ENCODE measurements at places on chromosomes 12 and 14.

DNA sequence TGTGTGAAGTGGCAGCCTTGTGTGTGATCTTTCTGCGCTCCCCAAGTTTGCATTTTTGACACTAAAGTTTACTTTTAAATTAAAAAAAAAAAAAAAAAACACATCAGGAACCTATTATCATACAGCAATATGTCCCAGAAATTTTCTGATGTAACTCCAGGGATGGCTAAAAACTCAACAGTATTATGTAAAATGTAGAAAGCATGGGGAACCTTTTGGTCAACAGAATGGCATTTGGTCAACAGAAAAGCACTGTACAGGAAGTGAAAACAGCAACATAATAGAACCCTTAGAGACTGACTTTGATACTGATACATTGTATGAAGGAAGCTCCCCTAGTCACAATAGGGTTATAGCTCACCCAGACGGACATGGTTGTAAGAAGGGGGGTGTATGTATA is 224.3 kb downstream of the ITPR2 start:
- peaks cover 19% of the 10 kb centered on the region for H3K36me3 ChIP-seq
- no peak overlapping the region for H3K4me3 ChIP-seq
- no peaks in the 10 kb centered on the region for H3K27me3 ChIP-seq
- H3K27ac ChIP-seq: no peak overlapping the region
- no peak for DNase-seq

DNA sequence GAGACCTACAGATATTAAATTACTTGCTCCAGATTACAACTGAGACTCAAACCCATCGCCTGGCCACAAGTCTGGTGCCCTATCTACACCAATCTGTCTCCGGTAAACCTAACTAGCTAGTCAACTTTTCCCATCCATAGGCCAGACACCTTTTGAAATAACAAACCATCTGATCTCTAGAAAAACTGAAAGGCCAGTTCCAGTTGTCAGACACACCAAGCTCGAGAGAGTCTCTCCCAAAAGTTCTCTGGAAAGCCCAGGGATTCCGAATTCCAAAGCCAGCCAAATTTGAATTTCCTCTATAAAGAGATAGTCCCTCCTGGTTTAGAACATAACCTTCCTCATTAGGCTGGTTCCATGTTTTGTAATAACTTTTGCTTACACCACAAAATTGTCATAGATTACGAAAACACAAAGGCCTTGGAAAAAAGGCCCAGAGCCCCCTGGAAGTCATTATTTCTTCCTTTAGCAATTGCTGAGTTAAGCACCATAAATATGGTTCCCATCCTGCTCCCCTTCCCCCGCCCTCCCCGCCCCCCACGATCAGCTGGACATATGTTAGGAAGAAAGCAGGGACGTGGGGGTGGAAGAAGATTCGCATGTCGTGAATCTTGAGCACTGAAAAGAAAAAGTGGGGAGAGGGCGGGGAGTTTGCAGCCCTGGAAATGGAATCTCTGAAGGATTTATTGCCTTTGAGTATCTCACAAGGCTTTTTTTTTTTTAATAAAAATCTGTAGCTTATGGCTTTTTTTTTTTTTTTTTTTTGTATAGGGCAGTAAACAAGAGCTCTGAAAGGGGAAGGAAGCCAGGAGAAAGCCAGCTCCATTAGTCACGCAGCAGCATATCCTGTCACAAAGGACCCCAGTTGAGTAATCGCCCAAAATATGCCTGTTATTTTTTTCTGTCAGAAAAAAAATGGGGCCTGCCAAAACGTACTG is 110.4 kb downstream of the ZFP36L1 start:
- H3K4me1 ChIP-seq: peaks cover 53% of the 10 kb centered on the region
- H3K4me3 ChIP-seq: peak overlapping the region; percentile 27
- peak overlapping the region; percentile 36 for H3K27ac ChIP-seq
- H3K36me3 ChIP-seq: no peaks in the 10 kb centered on the region
- H3K27me3 ChIP-seq: peaks cover 2% of the 10 kb centered on the region

GRCh38 chr14:39781466-39781865 is 349.2 kb upstream of the FBXO33 start:
- no peaks in the 10 kb centered on the region for H3K36me3 ChIP-seq
- no peaks in the 10 kb centered on the region for H3K27me3 ChIP-seq
- no peak overlapping the region for H3K4me3 ChIP-seq
- H3K4me1 ChIP-seq: no peaks in the 10 kb centered on the region
- H3K27ac ChIP-seq: no peak overlapping the region

DNA sequence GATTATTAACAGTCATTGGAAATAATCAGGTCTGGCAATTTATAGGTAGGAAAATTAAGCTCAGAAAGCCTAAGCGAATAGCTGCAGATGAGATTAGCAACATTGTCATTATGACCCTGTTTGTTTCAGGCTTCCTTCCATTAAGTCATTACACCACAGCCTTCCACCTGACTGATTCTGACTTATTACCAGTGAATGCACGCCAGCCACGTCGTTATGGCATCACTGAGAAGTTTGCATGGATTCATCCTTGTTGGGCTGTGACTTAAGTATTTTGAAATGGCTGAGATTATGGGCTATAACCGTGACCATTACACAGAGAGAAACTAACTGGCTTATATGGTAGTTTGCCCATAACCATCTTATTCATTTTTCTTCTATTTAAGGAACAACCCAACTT is 18.6 kb downstream of the RASSF8 start:
- no peak overlapping the region for H3K4me3 ChIP-seq
- no peak for DNase-seq
- H3K4me1 ChIP-seq: no peaks in the 10 kb centered on the region
- no peak overlapping the region for H3K27ac ChIP-seq
- no peaks in the 10 kb centered on the region for H3K36me3 ChIP-seq
- H3K27me3 ChIP-seq: peaks cover 3% of the 10 kb centered on the region

GRCh38 chr14:96925422-96925821 is 128.2 kb downstream of the VRK1 start:
- no peak overlapping the region for H3K4me3 ChIP-seq
- peaks cover 5% of the 10 kb centered on the region for H3K36me3 ChIP-seq
- H3K27ac ChIP-seq: no peak overlapping the region
- H3K4me1 ChIP-seq: no peaks in the 10 kb centered on the region

DNA sequence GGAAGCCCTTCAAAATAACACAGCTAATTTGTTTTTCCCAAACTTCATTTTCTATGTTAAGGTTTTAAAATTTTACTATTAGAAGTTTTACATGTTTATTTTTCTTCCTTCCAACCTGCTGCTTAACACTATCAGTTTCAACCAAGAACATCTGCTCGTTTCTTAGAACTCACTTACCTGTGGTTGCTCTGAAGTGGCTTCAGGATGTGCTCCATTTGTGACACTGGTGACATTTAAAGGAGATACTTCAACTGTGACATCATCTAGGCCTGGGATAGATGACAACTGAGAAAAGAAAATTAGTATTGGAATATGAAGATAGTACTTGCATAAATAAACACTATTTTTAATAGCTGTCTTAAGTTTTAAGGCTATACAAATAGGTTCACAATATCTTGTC is 17.9 kb downstream of the WASHC3 start:
- no peak overlapping the region for H3K4me3 ChIP-seq
- H3K36me3 ChIP-seq: peaks cover 8% of the 10 kb centered on the region
- H3K27ac ChIP-seq: peak overlapping the region; percentile 24
- DNase-seq: no peak
- peaks cover 6% of the 10 kb centered on the region for H3K4me1 ChIP-seq

GRCh38 chr14:51041883-51042282 is 53.0 kb downstream of the TRIM9 start:
- H3K4me3 ChIP-seq: no peak overlapping the region
- no peak overlapping the region for H3K27ac ChIP-seq

GRCh38 chr12:120242971-120243699 is 22.4 kb downstream of the PXN start:
- no peak for DNase-seq
- peak overlapping the region; percentile 89 for H3K27ac ChIP-seq
- no peaks in the 10 kb centered on the region for H3K27me3 ChIP-seq
- H3K36me3 ChIP-seq: peaks cover 14% of the 10 kb centered on the region
- H3K4me3 ChIP-seq: peak overlapping the region; percentile 41

DNA sequence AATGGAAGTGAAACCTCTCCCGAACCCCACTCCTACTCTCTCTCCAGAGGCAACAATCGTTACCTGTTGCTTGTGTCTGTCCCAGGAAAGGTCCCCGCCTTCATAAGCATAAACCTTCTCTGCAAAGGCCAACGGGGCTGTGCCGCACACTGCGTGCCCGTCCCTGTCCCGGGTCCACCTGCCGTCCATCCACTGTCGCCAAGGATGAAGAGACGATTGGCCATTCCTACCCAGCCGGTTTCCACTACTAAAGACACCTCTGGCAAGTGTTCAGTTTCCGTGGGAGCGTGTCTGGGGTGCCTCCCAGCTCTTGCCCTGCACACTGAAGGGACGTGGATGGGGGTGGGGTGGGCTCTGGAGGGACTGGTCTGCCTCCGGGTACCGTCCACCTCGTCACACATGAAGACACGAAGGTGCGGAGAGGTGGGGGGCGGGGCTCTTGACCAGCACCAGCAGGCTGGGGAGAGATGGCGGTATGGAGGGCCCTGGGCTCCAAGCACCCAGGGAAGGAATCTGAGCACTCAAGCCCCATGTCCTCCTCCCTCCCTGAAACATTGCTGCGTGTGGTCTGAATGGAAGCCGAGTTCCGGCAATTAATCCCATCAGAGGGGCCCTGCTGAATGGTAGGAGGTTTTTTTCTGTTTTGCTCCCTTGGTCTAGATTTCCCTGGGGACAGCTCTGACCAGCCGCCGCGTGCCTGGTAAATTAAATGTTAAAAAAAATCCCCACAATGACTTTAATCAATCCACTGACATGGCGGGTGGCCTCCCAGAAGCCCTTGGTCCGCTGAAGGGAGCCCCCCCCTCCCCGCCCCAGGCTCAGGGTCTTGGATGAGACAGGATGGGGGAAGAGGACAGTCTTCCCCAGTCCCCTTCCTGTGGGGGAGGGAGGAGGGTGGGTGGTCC is 4.1 kb upstream of the KIF26A start:
- peaks cover 3% of the 10 kb centered on the region for H3K4me1 ChIP-seq
- no peak for DNase-seq
